ENCODE measurements at places on chromosomes 1 and 21.

DNA sequence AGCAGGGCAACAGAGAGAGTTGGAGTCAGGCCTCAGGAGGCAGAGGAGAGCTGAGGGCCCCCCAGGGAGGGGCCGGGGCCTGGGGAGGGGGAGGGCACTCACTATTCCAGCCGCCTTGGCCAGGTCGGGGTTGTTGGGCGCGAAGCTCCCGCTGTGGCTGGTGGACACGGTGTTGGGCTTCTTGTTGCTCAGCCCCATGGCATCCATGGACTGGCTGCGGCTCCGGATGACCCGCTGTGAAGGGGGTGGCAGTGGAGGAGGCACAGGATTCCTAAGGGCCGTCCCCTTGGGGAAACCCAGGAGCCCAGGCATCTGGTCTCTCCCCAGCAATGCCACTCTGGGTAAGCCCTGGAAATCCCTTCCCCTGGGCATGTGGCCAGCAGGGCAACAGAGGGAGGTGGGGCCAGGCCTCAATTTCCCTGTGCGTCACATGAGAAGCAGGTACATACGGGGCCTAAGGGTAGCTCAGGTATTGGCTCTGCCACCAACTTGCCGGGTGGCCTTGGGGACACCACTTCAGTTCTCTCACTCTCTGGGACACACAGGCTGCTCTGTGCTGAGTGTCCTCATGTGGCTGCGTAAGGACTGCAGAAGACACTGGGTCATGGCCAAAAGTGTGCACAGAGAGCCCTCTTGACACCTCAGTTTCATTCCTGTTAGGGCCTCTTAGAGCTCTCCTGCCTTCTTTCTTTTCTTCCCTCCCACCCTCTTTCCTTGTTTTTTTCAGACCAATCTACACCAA, 63.0 kb downstream of the RAP1GAP start:
- DNase-seq: no peak

DNA sequence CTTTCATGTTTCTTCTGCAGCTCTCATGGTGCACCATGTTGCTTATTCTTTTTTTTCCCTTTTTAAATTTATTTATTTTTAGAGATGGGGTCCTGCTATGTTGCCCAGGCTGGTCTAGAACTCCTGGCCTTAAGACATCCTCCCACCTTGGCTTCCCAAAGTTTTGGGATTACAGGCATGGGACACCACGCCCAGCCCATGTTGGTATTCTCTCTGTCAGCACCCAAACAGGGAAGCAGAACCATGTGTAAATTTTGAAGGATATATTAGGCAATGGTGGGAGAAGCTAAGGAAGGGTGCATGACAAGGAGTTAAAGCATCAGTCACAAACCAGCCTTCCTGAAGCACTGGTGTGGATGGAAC, 39.6 kb upstream of the ENAH start:
- DNase-seq: no peak

DNA sequence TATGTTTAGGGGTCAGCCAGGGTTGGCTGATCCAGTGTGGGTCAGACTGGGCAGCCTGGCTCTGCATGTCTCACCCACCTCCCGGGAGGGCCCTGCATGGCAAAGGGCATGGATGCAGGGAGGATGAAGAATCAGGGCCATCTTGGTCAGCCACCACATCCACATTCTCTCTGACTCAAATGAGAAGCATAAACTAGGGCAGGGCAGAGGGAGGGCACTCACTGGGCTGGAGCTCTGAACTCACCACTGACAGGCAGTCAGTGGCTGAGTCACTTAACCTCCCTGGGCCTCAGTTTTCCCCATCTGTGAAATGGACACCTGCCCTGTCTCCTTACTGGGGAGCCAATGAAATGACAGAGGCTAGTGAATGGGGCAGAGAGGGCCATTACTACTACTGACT, 4.3 kb upstream of the CELA2A start:
- DNase-seq: no peak

DNA sequence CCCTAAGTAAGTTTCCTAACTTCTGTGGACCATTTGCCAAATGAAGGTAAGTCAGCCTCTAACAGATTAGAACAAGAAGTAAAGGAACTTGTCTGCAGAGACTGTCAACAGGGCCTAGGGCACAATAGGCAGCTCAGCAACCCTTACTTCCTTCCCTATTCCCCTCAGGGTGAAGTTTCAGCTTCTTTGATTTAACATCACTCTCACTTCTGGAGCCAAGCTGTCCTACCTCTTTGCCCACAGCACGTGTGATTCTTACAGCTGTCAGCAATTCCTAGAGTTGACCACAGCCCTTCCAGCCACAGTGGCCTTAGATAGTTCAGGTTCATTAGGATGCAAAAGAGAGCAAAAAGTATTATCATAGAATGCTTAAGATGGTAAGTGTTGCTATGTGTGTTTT, 7.6 kb upstream of the EIF4G3 start:
- DNase-seq: no peak

- no peak for DNase-seq
Observed at GRCh38 chr1:108316545-108316944, 72.7 kb upstream of the NBPF4 start.

- DNase-seq: no peak
Observed at GRCh38 chr1:191905781-191906180, 252.5 kb upstream of the RGS18 start.
